GM23338 (cell line): ENCODE measurements at places on chromosomes 16 and 17.

- DNase-seq: peak; percentile 30
These were observed 166.9 kb downstream of the CDH13 start for GRCh38 chr16:82793528-82794245.

DNA sequence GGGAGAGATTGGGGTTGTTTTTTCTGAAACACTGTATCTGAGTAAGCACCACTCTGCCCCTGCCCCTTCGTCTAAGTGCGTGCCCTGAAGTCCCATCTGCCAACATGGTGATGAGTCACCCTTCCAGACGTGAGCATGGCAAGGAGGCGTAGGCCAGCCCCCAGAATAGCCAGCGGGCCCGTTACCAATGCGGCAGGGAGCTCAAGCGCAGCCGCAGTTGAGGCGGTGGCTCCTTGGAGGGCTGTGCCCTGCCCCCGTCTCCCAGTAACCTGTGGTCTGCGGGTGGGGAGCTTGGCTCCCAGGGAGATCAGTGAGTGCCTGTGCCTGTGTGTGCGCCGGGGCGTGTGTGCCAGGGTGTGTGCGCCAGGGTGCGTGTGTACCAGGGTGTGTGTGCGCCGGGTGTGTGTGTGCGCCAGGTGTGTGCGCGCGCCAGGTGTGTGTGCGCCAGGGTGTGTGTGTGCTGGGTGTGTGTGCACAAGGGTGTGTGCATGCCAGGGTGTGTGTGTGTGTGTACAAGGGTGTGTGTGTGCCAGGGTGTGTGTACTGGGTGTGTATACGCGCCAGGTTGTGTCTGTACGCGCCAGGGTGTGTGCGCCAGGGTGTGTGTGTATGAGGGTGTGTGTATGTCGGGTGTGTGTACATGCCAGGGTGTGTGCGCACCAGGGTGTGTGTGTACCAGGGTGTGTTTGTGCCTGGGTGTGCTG is 98.6 kb upstream of the CHMP6 start:
- DNase-seq: no peak

DNA sequence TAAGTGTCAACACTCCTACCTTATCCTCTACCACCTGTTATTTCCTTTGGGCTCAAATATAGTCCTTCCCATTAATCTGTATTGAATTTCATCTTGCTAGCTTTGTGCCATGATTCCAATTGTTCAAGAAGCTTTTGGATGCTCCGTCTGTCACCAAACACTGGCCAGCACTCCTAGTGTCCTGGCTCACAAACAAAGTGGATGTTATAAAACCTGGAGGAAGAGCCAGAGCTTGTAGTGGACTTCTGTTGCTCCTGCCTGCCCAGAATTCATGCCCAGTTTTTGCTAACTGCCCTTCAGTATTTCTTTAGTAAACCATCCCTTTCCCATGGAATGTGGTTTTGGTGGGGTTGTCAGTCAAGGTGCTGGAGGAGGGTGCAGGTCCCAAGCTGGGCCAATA is 77.2 kb upstream of the HS3ST2 start:
- DNase-seq: no peak

GRCh38 chr16:68074850-68075555 is 10.2 kb upstream of the NFATC3 start:
- DNase-seq: no peak

- DNase-seq: peak; percentile 70
These were observed 545 bp downstream of the ARHGAP17 start for GRCh38 chr16:25014500-25015147.

DNA sequence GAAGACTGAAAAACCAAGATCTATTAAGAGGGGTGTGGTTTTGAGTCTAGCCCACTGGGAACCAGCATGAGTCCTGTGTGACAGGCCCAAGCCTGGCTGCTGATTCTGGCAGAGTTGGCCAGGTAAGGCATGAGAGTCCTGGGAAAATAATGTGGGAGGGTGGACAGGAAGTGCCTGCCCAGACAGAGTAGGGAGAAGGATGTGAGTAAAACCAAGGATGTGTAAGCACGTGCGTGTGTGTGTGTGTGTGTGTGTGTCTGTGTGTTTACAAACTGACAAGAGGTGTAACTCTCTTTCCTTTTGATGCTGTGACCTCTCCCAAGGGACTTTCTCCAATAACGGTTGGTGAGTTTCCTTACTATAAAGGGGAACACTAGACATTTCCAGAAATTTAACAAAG is 15.6 kb upstream of the TEX2 start:
- DNase-seq: no peak
